ENCODE measurements at places on chromosomes 16 and 17.

- peak; percentile 73 for DNase-seq
Observed at GRCh38 chr17:7307686-7308624, 527 bp downstream of the EIF5A start.

GRCh38 chr16:89552913-89553312, 7.6 kb upstream of the RPL13 start:
- no peak for DNase-seq

- no peak for DNase-seq
Observed at GRCh38 chr16:72172105-72173034, at the start of gene PMFBP1. Gene PMFBP1 (minus strand): TSS chr16:72172155. CDS start chr16:72171208, 947 bp downstream.

- DNase-seq = no peak
Observed at GRCh38 chr17:44914698-44915271, 515 bp downstream of the GFAP start.

GRCh38 chr16:57564571-57565270, 22.3 kb downstream of the ADGRG5 start:
- DNase-seq = no peak
